CD4-positive, alpha-beta T cell (primary cell): ENCODE measurements at places on chromosomes 2 and 18.
A peak's percentile ranks its signal among the peaks of the same experiment; 100 is the strongest.

DNA sequence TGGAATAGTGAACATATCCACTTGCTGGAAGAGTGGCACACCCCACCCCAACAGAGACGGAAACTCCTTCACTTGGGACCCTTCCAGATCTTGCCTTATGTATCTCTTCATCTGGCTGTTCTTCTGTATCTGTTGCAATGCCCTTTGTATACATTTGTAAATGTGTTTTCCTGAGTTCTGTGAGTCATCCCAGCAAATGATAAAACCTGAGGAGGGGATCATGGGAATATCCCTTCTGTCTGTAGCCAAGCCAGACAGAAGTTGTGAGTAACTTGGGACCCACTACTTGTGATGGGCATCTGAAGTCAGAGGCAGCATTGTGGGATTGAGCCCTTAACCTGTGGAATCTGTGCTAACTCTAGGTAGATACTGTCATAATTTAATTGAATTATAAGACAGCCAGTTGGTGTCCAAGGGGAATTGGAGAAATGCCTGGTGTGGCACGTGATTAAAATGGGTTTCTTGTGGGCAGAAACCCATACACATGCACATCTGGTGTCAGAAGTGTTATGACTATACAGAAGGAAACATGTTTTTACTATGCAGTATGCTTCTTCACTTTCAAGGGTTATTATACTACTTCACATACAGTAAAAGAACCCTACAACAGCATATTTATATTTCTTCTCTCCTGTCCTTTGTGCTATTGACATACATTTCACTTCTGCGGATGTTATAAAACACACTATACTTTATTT is 32.3 kb upstream of the TMEM247 start:
- DNase-seq, result no peak

GRCh38 chr2:54402350-54402749 is 53.8 kb upstream of the SPTBN1 start:
- DNase-seq, result no peak

DNA sequence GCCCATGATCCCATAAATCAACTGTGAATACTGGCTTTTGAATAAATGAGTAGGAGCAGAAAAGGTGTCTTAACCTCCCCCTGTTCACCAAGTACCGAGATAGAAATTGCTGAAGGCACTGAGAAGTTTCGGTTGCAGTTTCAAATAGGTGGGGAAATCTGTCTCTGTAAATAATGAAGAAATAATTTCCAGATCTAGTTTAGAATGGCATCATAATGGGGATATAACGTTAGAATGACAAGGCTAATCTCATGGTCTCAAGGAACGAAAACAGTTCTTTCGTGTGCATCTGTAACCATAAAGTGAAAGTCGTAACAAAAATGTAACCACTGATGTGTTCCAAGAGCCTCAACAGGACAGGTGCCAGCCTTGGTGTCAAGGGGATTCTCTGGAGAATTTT is 49.9 kb upstream of the TMEM18 start:
- DNase-seq, result no peak

DNA sequence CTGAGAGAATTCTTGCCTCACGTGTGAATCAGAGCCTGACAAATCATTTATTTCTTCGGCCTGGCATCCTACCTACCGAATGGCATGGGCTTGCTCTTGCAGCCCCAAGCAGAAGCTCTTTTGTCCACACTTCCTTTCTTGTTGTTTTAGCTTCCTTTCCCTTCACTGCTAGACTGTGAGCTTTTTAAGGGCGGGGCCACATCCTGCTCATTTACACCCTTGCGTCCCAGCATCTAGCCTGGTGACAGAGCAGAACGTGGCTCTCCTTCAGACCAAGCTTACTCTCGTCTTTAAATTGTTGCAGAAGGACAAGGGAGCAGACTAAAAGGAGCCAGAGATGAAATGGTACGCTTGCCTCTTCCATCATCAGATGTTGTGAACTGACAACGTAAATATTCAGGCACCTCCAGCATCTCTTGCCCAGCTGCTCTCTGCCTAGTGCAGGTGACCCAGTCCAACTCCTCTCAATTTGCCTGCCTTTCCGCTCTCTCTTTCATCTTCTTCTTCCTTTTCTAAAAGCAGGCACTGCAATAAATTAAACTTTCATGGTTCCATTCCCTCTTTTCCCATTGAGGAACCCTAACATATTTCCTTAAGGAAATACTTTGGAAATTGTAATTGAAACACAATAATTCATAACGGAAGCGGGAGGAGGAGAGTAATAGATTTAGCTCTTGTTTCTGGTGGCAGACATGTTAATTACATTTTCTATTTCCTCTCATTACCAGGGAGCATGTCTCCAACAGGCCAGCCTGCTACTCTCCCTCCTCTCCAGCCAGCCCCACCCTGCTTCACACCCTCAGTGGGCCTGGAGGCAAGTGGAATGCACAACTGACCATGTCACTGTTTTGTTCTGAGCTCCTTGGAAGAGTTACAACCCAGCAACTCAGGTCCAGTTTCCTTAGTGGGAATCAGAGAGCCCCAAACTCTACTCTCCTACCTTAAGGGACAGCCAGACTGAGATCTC is 228.1 kb upstream of the TRIB2 start:
- DNase-seq, result peak; percentile 55

DNA sequence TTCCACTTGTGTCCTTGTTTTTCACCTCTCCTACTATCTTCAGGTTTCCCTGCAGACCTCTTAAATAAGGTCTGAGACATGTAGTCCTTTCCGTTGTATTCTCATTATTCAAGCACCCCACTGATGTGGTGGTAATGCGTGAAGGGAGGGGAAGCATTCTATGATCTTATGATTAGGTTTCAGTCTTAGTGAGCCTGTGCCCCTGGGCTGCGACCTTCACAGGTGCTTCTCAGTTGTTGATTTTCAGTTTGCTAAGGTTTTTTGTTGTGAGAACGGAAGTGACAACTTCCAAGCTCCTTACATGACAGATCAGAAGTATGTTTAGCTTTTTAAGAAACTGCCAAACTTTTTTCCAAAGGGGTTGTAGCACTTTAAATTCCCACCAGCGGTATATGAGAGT is 41.3 kb downstream of the VPS54 start:
- DNase-seq, result peak; percentile 30

DNA sequence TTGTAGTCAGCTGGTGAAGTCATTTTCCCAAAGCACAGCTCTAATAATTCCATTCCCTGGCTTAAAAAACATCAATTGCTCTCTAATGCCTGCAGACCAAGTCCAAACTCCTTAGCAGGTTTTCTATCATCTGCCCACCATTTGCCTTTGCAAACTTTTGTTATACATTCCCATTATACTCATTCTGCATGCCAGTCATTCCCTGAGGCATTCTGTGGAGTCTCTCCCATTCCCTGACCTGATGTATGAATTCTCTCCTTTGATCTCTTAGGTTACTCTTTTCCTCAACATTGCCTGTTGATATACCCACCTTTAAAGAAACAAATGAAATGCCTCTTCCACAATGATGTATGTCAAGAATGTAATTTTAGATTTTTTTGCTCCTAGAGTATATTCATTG is 852.0 kb upstream of the FSHR start:
- no peak for DNase-seq

- no peak for DNase-seq
Measured at GRCh38 chr2:202014318-202014717, 19.3 kb upstream of the FZD7 start.

- DNase-seq, result no peak
Measured at GRCh38 chr2:202251494-202251893, 13.1 kb upstream of the SUMO1 start.

DNA sequence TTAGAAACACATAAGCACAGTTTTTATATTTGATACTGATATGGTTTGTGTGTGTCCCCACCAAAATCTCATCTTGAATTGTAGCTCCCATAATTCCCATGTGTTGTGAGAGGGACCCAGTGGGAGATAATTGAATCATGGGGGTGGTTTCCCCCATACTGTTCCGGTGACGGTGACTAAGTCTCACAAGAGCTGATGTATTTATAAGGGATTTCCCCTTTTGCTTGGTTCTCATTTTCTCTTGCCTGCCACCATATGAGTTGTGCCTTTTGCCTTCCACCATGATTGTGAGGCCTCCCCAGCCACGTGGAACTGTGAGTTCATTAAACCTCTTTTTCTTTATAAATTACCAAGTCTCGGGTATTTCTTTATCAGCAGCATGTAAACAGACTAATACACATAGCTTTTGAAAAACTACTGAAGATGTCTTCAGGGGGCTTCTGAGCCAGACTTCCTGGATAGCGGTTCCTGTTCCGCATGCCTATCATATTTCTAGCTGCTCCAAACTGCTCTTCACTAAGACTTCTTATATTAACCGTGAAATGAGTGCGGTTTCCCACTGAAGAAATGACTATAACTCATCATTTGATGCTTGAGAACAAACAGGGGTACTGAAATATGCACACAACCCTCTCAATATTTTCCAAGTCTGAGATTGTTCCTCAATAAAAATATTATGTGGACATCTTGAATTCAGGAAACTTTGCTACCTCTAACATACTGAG is 75.8 kb downstream of the SPHKAP start:
- no peak for DNase-seq

- no peak for DNase-seq
Measured at GRCh38 chr2:170408461-170409163, 230.7 kb downstream of the MYO3B start.

GRCh38 chr18:44579028-44579702 is 101.5 kb upstream of the SETBP1 start:
- no peak for DNase-seq

DNA sequence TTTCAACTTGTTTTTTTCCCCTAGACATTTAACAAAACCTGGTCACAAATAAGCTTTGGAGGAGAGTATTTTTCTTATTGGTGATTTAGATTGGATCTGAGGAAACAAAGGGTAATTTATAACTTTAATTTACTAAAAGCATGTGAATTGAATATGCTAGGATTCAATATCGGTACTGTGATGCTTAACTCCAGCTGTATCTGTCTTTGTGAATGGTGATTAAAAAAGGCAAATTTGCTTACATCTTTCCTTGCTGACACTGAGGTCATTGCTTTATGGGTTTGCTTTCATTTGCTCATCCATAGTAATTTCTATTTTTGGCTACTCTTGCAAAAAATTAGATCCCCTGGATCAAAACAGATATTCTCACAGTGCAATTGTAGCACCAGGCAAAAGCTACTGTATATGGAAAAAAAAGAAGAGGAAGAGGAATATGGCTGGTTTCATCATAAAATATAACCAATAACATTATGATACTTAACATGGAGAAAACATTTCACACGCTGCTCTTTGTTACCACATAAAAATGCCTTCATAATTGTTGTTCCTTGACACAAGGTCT is 832.0 kb upstream of the ZEB2 start:
- no peak for DNase-seq

DNA sequence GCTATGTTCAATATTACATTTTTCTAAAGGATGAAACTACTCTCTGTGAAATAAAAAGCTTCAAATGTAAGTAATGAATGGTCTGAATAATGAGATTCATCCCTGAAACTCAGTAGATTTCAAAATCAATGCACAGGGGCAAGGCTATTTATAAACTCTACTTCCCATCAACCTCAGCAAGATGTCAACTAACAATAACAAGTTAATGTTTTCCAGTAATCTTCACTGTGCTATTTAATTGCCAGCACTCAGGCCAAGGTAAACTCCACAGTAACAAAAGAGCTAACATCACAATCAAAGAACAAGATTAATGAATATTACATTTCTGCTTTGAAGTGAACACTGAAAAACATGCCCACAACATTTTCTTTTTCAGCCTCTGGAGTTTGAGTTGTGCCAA is 144.3 kb upstream of the ZFP36L2 start:
- DNase-seq, result no peak

DNA sequence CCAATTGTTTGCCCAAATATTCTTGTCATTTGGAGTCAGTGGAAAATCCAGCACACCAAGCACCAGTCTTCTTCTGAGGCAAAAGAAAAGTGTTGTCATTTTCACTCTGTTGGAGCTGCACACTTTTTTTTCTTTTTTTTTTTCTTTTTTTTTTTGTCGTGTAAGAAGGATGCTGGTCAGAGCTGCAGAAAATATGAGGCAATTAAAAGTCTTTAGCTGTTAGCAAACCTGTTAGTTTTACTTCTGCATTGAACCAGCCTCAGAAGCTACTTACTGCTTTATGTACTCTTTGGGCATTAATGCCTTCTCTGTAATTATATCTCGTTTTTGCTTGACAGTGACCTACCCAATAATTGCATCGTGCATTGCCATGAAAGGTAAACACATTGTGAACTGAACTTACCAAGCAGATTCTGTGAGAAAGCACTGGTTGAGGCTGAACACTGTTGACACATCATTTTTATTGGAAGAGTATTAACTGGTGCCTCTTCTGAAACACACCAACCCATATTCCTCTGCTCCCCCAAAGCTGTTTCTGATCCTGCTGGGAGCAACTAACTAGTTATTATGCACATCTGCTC is 165.4 kb downstream of the CAPN13 start:
- no peak for DNase-seq

DNA sequence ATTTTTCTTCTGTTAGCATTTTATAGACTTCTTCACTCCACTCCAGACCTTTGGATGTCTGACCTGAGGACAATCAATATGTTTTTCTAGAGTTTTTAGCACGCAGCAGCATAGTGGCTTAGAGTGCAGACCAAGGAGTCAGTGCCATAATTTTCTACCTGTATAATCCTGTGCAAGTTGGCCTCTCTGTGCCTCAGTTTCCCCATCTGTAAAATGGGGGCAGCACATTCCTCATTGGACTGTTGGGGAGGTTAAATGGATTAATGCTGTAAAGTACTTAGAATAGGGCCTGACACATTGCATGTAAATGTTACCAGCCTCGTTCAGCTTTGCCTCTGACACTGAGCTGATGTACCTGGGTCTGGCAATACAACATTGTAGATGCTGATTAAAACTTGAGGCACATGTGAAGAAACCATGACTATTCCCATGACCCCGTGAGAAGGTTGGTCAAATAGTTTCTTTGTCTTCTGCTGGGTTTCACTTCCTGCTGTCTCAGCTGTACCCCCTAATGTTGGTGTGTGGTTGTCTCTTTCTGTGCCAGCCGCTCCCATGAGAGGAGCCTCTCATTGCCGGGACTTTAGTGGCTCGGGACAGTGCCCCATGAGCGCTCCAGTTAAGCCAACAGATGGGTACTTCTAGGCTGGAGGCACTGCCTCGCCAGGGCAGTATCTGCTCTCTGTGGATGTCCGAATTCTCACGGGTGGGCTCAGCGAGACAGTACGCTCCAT is 125.3 kb downstream of the SH3RF3 start:
- no peak for DNase-seq

- no peak for DNase-seq
Measured at GRCh38 chr2:54669677-54670484, 53.6 kb upstream of the EML6 start.
